ENCODE measurements at places on chromosomes 3 and 15. TPM values are rescaled to one million over a fixed set of nuclear protein-coding genes. Genes with fewer than 3 reads are reported as not detected.
A peak's percentile ranks its signal among the peaks of the same experiment; 100 is the strongest.

- DNase-seq, result no peak
These were observed 35.1 kb upstream of the ZDHHC23 start for GRCh38 chr3:113912552-113913236.

GRCh38 chr3:143783851-143784370 is 64.4 kb downstream of the SLC9A9 start:
- DNase-seq, result no peak

DNA sequence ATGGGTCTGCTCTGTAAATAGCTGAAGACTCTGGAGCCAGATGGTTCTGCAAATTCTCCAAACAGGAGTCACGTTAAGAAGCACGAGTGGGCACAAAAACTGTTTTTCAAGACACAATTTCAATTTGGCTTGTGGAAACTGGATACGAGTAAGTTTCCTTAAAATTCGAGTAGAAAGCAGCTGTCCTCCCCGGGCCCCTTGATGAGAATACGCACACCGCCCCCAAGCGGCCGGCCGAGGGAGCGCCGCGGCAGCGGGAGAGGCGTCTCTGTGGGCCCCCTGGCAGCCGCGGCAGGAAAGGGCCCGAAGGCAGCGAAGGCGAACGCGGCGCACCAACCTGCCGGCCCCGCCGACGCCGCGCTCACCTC is 778 bp upstream of the THBS1 start:
- DNase-seq, result peak; percentile 92

GRCh38 chr3:176840641-176841286 is 356.5 kb downstream of the TBL1XR1 start:
- DNase-seq, result no peak

Gene MYRIP
- 1.1 TPM for total RNA-seq

DNA sequence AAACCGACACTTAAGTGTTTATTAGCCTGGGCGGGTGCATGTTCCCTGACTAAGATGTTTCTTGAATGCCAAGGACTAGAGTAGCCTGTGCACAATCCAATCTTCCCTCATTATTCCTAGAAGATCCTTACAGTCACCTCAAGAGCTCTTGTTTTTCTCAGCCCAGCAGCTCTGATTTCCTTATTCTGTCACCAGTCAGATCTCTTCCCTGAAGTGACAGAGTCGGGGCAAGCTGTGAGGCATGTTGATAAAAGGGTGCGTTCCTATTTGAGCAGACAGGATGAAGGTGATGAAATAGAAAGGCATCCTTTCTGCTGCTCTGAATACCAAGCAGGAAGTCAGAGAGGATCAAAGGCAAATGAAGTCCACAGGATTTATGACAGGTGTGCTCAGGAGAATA is 125.6 kb upstream of the MCTP2 start:
- DNase-seq, result no peak

Gene STAB1
- 119 TPM for total RNA-seq

Gene MST1R
- total RNA-seq, result 0.79 TPM

DNA sequence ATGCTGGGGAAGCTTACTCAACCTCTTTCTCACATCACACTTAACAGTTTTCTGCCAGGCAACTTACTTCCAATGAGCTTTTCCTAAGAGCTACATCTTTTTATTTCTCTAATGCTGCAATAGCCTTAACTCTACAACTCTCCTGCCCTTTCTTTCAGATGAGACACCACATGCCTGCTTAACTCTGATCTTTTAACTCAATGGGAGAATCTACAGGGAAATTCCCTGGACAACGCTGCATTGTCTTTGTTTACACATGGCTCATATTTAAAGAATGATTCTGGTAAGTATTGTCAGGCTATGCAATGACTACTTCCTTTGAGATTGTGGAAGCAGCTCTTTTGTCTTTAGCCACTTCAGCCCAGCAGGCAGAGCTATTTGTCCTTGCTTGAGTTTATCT is 353.1 kb upstream of the BCHE start:
- no peak for DNase-seq

DNA sequence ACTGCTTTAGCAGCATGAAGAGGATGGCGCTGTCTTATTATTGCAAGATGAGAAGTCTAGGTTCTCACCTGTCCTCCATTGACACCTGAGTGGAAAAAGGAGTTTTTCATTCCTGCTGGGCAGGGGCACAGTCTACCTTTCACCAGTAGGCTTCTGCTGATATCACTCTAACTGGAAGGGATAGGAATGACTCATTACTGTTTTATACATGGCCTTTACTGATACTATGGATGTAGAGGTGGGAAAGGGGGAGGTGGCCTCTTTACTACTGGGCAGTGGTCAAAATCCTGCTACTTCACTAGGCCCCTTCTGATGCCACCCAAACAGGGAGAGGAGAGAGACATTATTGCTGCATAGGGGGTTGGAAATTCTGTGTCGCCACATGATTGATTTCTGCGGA is 97.8 kb downstream of the BBX start:
- no peak for DNase-seq

DNA sequence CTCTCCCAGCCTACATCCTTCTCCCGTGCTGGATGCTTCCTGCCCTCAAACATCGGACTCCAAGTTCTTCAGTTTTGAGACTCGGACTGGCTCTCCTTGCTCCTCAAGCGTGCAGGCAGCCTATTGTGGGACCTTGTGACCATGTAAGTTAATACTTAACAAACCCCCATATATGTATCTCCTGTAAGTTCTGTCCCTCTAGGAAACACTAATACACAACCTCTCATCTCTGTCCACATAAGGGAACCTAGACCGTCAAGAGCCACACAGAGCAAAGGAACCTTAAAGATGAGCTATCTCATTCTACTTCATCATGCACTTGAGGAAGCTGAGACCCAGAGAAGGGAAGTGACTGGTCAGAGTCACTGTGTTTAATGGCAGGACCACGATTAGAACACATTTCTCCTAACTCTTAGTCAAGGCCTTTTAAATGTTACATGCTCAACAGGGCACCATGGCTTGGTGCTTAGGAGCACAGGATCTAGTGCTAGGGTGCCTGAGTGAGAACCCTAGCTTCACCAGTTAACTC is 50.3 kb downstream of the NPTN start:
- DNase-seq, result no peak

Gene MTFMT
- total RNA-seq, result 40.1 TPM

Gene IGF1R
- total RNA-seq, result 31.3 TPM

GRCh38 chr15:101723171-101723873 is 951 bp downstream of the TARS3 start:
- DNase-seq, result no peak

GRCh38 chr15:58322253-58322652 is 109.5 kb upstream of the LIPC start:
- no peak for DNase-seq

GRCh38 chr15:73052653-73053397 is 562 bp downstream of the NEO1 start:
- DNase-seq, result peak; percentile 43

- DNase-seq, result no peak
These were observed 300.1 kb upstream of the LYSMD4 start for GRCh38 chr15:100033140-100033857.

DNA sequence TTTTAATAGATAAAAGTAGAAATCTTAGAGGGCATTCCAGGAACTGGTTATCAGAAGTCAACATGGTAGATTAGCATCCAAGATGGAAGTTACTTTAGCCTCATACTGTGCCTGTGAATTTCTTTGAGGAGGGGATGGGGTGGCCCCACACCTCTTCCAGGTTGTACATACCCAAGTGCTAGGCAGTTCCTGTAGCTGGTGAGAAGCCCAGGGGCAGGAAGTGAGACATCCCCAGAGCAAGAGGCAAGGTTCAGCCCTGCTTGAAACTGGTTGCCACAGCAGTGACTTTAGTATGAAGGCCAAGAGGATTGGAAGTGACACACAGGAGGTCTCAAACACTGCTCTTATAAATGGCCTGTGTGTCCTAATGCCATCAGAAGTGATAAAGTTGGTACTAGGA is 11.9 kb downstream of the GTPBP8 start:
- DNase-seq, result no peak

GRCh38 chr3:114456742-114457141 is 162.9 kb downstream of the TIGIT start:
- no peak for DNase-seq

Gene FANCD2OS
- total RNA-seq, result not detected

Gene ZBTB20
- 101 TPM for total RNA-seq

Gene SCN11A
- not detected for total RNA-seq

DNA sequence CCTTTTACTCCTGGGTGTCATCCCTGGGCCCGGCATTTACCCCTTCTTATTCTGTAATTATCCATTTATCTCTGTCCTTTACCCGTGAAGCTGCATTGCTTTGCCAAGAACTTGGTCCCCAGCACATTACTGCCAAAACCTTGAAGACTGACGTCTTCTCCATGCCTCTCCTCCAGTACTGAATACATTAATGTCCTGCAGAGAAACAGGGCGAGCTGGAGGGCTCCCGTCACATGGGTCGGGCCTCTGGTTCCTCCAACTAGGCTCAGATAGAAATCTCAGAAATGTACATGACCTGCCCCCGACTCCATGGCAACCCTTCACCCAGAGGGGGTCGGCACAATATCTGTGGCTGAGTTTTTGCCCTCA is 445 bp downstream of the EFCAB12 start:
- no peak for DNase-seq

DNA sequence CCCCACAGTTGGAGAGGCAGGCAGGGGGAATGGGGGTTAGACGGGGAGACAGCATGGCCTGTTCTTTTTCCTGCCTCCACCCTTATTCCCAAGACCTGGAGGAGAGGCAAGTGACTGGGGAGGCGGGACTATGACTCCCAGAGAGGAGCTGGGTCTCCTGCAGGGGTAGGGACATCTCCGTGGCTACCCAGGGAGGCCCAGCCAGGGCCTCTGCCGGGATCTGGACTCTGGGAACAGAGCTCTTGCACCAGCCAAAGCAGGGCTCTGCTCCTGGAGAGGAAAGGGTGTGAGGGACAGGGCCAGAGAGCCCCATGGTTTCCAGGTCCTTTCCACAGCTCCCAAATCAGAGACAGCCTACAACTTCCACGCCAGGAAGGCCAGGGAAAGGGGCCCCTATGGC is 22.8 kb downstream of the CFAP100 start:
- DNase-seq, result no peak

DNA sequence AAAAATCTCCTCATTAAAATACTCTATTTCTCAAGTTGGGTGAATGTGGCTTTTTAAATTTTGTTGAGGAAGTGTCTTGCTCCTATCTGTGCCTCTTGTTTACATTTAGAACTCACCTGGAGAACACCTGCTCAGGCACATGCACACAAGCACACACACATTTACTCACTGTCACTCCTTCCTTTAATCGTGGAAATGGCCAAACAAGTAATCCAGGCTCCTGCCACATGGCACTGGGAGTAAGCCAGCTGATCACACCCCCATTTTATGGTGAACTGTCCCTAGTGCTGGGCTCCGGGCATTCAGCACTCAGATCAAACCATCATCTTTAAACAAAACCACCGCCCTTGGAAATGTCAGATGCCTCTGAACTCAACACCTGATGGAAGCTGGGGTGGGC is 204.7 kb upstream of the BHLHE40 start:
- no peak for DNase-seq

GRCh38 chr3:105387122-105387751 is 20.5 kb downstream of the ALCAM start:
- DNase-seq, result no peak

Gene PAQR9
- 13.8 TPM for total RNA-seq

Gene LRRC2
- total RNA-seq, result 74.4 TPM

Gene CATSPER2
- 3.8 TPM for total RNA-seq

Gene NEK4
- 13.9 TPM for total RNA-seq

Gene TAGLN3
- 0.77 TPM for total RNA-seq

Gene TGM5
- total RNA-seq, result not detected

DNA sequence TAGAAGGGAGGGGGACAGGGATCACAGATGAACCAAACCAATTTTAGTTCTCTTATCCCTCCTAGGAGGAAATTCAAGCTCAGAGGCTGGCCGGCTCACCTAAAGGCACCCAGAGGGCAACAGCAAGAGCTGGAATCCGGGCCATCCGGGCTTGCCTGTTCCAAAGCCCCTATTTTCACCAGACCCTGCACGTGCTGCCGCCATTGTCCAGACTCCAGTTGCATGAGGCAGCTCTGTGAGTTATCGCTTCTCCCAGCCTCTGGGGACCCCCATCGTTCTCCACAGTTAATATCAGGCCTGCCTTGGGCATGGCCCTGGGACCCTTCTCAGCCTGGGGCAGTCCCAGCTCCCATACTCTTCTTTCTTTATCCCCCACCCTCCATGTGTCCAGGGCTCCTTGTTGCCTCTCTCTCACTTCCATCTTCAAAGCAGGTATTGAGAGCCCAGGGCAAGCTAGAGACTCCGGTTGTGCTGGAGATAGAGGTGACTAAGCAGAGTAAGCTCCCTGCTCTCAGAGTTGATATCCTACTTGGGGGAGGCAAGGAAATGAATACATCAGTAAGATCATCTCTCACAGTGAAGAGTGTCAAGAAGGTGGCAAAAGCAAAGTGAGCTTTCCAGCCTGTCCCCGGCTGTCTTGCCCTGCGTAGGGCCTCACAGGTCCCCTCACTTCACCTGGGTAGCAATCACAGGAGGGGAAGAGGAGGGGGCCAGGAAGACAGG is 322.8 kb downstream of the UACA start:
- DNase-seq, result no peak

DNA sequence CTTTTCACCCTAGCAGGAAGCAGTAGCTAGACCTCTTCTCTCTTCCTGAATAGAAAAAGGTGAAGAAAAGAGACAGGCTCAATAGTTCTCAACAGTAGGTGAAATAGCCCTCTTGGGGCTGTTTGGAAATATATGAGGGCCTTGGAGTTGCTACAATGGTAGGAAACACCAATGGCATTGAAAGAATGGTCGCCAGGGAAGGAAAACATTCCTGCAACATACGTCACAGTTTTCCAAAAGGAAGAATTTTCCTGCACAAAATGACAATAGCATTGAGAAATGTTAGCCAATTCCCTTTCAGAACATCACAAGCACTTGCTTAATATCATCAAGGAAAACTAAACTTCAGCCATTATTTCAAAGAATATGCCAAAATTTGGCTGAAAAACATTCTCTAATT is 484.5 kb downstream of the IGSF11 start:
- DNase-seq, result no peak

DNA sequence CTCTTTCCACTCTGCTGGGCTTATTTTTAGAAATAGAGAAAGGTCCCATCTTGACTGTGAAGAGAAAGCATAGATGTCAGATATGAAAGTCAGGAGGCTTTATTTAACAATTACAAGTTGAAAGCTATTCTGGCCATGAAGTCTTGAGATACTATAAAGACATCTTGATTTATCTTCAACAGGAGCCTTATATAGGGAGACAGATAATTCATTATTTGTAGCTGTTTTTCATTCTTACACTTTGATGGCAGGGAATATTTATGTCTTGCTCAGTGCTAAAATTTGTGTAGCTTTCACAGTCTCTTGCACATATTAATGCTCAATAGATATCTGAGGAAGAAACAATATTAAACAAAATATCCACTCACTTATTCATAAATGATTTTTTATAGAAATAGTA is 248.8 kb downstream of the C3orf38 start:
- DNase-seq, result no peak

Gene FBXW12
- total RNA-seq, result not detected

GRCh38 chr3:178875836-178876235 is 195.8 kb downstream of the ZMAT3 start:
- no peak for DNase-seq

- DNase-seq, result peak; percentile 20
These were observed 129.1 kb upstream of the MEF2A start for GRCh38 chr15:99436542-99437314.

Gene GP9
- total RNA-seq, result not detected
